ENCODE measurements at places on chromosomes 6 and 20.

DNA sequence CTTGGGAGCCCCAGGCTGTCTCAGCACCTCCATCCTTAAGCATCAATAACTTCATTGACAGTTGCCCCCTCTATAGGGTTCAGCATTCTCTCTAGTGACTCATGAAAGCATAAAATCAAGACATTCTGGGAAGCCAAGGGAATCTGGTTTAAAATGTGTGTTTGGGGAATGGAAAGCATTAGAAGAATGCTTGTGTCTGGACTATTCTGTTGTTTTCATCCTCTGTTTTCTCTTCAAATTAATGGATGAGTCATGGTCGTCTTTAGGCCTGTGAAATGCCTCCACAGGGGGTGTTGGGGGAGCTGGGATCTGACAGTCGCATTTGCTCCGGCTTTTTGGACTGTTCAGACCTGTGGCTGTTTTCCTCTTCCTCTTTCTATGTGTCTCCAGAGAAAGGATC is 279.7 kb downstream of the CDC5L start:
- peak; percentile 88 for DNase-seq

DNA sequence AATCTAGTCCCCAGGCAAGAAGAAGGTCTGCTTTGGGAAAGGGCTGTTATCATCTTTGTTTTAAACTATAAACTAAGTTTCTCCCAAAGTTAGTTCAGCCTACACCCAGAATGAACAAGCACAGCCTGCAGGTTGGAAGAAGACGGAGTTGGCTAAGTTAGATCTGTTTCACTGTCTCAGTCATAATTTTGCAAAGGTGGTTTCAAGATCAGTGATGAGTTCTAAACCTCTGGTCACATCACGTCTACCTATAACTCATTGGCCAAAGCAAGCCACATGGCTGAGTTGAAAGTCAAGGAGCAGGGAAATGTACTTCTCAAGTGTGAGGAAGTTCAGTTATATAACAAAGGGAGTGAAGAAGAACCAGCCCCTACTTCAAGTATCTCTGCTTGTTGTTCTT is 50.5 kb upstream of the ECI2 start:
- DNase-seq = no peak

- no peak for DNase-seq
Measured at GRCh38 chr20:20188647-20189046, 136.3 kb downstream of the CFAP61 start.

DNA sequence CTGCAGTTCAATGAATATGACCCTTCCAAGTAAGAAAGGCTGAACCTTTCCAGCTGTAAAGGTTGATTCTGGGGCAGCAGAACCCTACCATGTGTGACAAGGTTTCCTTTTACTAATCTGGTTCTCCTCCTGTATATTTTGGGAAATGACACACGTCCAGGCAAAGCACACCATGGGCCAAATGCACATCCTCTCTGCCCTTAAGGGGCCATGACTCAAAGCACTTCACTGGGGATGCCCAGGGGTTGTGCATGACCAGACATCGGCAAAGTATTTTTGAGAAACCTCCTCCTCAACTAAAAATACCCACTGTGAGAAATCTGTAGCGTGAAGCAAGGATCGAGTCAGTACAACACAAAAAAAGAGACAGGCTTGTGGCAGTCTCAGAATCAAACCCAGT is 174.7 kb downstream of the BACH2 start:
- peak; percentile 18 for DNase-seq

DNA sequence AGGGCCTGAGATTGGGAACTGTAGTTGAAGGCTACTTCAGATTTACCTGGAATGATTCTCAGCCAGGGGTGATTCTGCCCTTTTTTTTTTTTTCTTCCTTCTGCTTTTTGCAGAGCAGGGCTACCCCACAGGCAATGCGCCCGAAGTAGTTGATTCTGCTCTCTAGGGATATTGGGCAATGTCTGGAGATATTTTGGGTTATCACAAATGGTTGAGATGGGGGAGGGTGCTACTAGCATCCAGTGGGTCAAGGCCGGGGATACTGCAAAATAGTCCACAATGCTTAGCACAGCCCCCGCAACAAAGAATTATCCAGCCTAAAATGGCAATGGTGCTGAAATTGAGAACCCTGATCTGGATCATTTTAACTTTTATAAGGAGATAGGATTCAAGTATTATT is 71.2 kb upstream of the ZMYND8 start:
- DNase-seq = no peak

DNA sequence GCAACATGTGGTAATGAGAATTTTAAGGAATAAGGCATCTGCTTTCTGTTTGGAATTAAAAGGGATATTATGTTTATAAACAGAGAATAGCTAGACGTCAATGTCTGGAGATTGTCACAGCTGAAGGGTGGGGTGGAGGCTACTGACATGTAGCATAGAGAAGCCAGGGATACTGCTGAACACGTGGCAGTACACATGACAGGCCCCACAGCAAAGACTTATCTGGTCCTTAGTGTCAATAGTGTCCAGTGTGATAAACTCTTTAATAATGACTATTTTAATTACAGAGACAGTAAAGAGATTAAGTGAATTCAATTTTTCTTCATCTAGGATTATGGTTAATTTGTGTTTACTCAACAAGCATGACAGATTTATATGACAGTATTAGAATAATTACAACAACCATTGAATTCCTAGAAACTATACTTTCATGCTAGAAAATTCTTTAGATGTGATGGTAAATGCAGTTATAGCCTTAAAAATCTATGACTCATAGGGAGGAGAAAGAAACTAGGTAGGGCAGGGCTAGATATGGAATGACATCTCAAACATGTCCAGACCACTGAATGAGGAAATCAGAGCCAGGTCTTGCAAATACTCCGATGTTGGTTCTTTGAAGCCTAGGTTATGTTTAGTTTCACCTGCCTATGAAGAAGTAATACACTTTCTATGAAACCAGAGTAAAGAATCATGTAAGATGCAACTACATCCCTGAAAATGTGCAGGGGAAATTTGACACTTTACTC is 399.5 kb downstream of the PHF3 start:
- no peak for DNase-seq

- no peak for DNase-seq
Measured at GRCh38 chr6:26530203-26530602, 8.0 kb upstream of the HMGN4 start.

DNA sequence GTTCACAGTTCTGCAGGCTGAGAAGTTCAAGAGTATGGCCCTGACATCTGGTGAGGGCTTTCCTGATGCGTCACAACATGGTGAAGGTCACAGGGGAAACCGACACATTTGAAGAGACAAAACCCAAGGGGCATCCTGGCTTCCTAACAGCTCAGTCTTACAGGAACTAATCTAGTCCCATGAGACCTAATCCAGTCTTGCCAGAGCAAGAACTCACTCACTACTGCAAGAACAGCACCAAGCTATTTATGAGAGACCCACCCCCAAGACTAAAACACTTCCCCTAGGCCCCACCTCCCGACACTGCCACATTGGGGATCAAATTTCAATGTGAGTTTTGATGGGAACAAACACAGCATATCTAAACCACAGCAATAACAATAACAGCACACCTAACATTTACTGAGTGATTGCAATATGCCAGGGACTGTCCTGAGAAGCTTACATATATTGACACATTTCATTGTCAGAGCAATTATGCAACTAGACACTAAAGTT is 46.6 kb downstream of the TPBG start:
- DNase-seq = no peak

GRCh38 chr6:35015996-35016395 is 125.1 kb downstream of the TCP11 start:
- DNase-seq = no peak

DNA sequence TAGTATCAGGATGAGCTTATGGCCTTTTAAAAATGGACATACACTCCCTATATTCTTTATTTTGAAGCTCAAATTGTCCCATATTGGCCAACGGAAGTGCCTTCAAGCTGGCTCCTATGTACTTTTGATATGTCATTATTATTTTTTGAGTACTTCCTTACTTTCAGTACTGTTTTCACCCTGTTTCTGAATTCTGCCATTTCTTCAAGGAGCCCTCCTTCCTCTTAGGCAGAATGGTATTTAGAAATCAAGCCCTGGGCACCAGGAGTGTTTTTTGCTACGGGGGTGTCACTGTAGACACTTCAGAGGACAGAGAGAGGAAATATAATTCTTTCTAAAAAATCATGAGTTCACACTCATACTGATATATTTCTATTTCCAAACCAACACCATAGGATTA is 5.5 kb upstream of the MYLK4 start:
- DNase-seq = no peak

- DNase-seq = no peak
Measured at GRCh38 chr20:38054647-38055046, 21.1 kb downstream of the RPRD1B start.

DNA sequence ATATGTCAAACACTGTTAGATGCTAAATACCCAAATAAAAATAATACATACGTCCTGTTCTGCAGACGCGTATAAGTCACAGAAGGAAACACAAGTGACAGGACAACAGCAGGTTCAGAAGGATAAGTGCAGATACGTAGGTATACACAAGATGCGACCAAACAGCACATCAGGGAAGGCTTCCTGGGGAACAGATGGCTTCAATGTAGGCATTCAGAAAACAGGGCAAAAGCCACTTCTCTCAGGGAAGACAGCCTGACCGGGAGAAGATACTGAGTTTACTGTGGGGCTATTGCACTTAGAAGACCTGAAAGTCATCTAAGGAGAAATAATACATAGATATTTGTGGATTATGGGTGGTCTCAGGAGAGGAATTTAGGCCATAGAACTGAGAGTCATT is 1.9 kb downstream of the HLA-DPA1 start:
- DNase-seq = no peak

- DNase-seq = peak; percentile 41
Measured at GRCh38 chr20:6074145-6074561, 20.3 kb upstream of the LRRN4 start.

- DNase-seq = no peak
Measured at GRCh38 chr20:45792317-45793118, 764 bp downstream of the DNTTIP1 start.

DNA sequence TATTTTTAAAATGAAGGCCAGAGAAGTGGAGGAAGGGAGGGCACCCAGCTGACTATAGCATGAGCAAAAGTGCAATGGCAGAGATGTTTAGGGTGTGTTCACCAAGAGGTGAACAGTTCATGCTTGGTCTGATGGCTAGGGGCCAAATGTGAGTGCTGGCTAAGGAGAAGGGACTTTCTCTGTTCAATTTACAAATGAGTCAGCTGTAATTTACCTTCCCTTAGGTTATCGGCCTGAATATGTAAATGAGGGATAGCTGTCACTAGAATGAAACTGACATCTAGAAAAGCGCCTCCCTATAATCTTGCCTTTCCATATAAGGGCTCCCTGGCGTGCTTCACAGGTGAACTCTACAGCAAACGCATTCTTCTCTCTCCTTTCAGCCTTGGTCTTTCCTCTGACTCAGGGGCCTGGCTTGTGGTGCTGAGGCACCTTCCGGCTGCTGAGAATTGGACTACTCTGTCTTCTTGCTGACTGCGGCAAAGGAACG is 114.7 kb upstream of the BACH2 start:
- no peak for DNase-seq

DNA sequence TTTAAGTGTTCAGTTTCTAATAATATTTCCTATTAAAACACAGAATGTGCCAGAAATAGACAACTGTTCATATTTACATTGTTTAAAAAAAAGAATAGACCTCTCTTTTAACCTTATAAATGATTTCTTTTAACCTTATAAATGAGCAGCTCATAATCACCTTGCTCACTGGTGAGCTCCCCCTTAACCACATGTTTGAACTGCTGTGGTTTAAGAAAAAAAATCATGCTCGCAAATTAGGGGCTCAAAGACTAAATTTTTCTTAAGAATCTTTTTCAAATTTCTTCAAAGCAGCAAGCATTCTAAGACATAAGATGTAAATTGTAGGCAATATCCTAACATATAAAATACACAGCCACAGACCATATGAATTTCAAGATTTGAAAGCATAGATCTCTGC is 32.8 kb downstream of the FAM8A1 start:
- no peak for DNase-seq

DNA sequence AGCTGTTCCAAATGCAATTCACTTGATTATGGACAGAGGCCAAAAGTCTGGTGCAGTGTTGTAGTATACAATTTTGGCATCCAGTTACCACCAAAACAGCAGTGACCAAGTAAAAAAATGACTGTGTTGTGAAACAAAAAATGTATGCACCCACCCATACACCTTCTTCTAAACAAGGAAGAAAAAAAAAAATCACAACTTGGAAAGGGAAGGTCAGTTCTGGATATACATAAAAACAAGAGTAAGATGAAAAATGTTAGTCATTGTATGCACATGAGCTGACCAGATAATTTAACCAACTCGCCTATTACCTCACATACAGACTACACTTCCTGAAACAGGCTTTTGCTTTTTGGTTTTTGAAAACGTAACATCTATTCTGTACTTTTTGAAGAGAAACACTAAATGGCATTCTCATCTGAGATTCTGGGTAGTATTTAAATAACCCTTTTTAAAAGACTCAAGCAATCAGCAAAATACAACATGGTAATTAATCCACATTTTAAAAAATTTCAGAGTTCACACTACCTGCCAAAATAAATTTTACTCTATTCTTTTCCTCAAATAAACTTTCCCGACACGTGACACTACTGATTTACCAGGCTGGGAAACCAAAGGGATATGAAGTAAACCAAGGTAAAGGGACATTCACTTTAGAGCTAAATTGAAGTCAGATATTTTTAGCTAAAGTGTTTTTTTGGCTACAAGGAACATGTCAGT is 141.6 kb upstream of the SHLD1 start:
- no peak for DNase-seq

DNA sequence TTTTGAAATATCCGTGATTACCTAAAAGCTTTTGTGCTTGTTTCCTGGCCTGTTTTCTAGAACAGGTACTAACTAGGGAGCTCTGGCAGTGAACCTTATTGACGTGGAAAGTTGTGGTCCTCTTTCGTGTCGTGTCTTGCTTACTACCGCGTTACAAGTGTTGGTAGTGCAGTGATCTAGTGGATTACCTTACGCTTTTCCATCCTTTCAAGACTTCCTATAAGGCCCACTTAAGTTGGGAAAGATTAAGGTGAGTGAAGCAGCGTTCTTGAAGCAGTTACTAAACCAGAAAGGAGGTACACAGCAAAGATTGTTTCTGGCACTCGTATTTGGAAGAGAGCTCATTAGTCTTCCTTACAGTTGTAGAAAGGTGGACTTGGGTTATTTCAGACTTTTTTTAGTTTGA is 1.9 kb downstream of the PNRC1 start:
- no peak for DNase-seq

- DNase-seq = no peak
Measured at GRCh38 chr6:35059596-35060345, 81.4 kb downstream of the TCP11 start.

- no peak for DNase-seq
Measured at GRCh38 chr6:99402448-99402847, 8.5 kb upstream of the COQ3 start.

DNA sequence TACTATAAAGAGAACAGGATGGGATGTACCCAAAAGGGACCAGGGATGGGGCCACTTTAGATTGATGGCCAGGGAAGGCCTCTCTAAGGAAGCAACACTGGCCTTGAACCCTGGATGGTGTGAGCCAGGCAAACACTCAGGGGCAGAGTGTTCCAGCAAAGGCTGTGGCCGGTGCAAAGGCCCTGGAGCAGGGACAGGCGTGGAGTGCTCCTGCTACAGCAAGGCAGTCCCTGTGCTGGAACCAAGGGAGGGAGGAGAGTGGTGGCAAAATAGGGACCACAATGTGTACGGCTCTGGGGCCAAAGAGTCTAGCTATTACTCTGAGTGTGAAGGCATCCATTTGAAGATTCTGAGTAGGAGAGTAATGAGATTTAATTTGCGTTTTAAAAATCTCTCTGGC is 131.6 kb downstream of the BMP7 start:
- no peak for DNase-seq

GRCh38 chr20:37288091-37288490 is 1.4 kb upstream of the MANBAL start:
- DNase-seq = no peak

GRCh38 chr20:8720089-8720488 is 348.8 kb upstream of the PLCB4 start:
- peak; percentile 6 for DNase-seq

All from AG08395 (cell line).